Kidney tubule cell (primary cell): ENCODE measurements at places on chromosomes 11 and 22.

- DNase-seq, result peak; percentile 72
Observed at GRCh38 chr22:36194971-36195370, 6.6 kb downstream of the APOL4 start.

DNA sequence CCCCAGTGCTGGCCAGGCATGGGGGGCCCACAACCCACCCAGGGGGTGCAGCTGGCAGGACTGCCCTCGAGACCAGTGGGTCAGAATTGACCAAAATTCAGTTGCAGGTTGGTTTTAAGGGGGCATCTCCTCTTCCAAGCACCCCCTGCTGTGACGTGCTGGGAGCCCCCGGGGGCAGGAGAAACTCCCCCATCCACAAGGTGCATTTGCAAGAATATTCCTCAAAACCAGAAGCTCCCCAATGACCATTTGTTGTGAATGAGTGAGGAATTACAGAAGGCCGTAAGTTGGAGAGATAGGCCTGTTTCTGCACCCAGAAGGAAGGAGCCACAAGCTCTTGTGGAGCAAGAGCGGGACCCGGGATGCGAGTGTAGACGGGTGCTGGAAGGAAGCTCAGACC, 414.5 kb downstream of the BRD1 start:
- no peak for DNase-seq

- peak; percentile 42 for DNase-seq
Observed at GRCh38 chr11:45270946-45271716, 15.0 kb downstream of the SYT13 start.

DNA sequence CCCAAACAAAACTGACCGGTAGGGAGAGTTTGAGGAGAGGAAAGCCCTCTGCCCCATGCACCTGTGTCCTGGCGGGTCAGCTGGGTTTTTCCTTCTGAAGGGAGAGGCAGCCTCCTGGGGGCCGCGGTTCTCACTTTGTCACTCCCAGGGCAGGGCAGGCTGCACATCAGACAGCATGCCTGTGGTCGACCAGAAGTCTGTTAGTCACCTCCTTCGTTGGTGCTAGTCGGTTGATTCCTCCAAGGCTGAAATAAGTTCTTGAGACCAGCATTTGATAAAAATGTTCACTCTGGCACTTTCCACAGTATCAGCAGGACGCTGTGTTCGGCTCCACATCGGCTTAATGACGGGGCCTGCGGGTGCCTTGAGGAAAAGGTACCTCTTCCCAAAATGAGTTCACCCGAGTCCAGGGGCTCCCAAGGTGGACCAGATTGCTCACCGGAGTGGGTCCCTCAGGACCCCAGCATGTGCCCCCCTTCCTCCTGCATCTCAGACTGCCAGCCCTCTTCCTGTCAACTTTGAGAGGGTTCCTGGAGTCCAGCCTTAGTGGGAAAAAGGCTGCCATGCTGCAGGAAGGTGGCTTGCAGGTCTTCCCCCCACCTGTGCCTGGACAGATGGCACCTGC, 373.7 kb upstream of the B3GAT1 start:
- DNase-seq, result no peak

DNA sequence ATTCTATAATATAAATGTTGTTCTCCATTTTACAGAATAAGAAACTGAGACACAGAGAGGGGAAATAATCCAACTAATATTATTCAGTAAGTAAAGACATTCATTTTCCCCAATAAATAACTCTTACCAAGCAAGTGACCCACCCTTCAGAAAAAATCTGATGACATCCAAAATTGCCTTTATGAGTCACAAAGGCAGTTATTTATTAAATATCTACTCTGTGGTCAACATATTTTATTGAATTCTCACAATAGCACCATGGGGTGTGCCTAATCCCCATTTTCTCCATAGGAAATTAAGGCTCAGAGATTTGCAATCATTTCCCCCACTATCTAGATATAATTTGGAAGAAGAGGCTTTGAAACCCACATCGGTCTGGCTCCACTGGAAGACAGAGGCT, 161.5 kb upstream of the ISX start:
- DNase-seq, result peak; percentile 46

GRCh38 chr11:118889797-118890196, 6.1 kb downstream of the CXCR5 start:
- peak; percentile 57 for DNase-seq

DNA sequence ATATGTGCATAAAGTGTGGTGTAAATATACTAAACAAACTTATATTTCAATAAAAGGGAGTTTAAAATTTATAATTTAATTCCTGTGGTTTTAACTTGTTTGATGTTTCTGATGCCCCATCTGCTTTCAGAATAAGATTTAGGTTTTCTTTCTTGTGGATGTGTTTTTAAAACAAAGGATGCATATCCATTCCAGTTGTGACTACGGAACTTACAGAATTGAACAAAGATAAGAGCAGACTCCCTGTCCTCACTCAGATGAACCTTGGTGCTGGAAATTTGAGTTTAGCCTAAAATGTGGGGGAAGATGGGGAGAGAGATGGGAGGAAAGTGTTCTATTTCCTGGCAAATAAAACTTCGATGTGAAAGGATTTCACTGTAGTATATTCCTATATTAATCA, 2.5 kb downstream of the FJX1 start:
- no peak for DNase-seq

GRCh38 chr11:14041040-14041439, 78.5 kb downstream of the SPON1 start:
- no peak for DNase-seq

DNA sequence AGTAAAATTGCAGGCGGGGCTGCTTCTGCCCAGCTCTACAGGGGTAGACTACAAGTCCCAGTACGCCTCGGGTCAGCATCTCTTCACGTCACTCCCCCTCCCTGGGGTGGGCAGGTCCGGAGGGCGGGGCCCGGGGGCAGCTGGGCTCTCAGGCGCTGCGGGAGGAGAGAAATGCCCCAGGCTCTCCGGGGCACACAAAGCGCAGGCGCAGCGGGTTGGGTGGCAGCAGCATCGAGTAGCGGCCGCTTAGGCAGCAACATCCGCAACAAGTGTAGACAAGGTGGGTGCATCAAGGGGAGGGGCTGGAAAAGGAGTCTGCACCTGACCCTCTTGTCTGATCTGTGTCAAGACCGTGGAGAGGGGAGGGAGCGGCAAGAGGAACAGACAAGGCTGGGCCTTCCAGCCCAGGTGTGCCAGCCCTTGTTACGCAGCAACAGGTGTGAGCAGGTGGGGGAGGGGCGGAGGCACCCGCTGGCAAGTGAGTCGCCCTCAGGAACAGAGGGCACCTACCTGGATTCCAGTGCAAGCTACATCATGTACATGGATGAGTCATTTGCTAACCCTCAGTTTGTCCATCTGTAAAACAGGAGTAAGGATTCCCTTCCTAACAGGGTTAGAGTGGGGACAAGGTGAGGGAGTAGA, 1.2 kb downstream of the PLEKHB1 start:
- DNase-seq, result peak; percentile 89

- DNase-seq, result no peak
Observed at GRCh38 chr11:120746376-120746775, 234.8 kb downstream of the GRIK4 start.

- DNase-seq, result no peak
Observed at GRCh38 chr11:2235588-2236326, 34.6 kb downstream of the ASCL2 start.

- peak; percentile 25 for DNase-seq
Observed at GRCh38 chr11:75087319-75088305, 9.1 kb downstream of the OR2AT4 start.

GRCh38 chr11:97143463-97143862, 753.6 kb downstream of the JRKL start:
- DNase-seq, result no peak

DNA sequence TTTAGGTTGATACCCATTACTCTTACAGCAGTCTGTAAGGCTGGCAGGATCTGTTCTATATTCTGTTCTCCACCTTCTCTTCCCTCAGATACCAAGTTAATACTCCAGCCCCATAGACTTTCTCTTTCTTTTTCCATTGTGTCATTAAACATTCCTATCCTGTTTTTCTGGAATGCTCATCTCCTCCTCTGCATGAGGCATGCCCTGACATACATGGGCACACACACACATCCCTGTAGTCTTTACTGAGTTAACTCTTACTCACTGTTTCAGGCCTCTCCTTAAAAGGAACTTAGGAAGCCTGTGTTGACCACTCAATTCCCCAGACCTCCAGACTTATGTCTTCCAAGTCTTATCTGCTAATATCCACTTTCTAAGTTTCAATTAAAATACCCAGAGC, 476.8 kb downstream of the METTL15 start:
- DNase-seq, result peak; percentile 80

DNA sequence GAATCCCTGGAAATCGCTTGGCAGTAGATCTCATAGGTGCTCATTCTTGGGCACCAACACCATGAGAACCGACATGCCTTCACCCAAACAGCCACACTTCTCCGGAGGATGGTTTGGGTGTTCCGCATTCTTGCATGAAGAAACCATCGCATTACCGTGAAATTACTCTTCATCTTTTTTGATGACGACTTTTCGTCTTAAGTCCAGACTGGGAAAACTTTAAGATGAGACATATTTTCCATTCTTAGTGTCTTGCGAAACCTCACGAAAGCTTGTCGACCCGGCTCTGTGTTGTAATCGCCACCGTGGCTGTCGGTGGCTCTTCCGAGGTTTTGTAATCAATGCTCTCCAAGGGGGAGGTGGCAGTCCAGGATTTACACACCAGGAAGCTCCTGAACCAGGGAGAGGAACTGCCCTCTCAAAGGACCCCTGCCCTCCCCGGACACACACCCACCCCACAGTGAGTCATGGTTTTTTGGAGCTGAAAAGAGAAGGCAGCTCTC, 1.7 kb downstream of the TOM1 start:
- DNase-seq, result peak; percentile 56

- no peak for DNase-seq
Observed at GRCh38 chr22:47612311-47612910, 850.0 kb downstream of the TBC1D22A start.

- DNase-seq, result no peak
Observed at GRCh38 chr22:20428496-20429253, 8.9 kb downstream of the SCARF2 start.

- DNase-seq, result peak; percentile 74
Observed at GRCh38 chr11:11607772-11608171, 14.0 kb downstream of the GALNT18 start.

DNA sequence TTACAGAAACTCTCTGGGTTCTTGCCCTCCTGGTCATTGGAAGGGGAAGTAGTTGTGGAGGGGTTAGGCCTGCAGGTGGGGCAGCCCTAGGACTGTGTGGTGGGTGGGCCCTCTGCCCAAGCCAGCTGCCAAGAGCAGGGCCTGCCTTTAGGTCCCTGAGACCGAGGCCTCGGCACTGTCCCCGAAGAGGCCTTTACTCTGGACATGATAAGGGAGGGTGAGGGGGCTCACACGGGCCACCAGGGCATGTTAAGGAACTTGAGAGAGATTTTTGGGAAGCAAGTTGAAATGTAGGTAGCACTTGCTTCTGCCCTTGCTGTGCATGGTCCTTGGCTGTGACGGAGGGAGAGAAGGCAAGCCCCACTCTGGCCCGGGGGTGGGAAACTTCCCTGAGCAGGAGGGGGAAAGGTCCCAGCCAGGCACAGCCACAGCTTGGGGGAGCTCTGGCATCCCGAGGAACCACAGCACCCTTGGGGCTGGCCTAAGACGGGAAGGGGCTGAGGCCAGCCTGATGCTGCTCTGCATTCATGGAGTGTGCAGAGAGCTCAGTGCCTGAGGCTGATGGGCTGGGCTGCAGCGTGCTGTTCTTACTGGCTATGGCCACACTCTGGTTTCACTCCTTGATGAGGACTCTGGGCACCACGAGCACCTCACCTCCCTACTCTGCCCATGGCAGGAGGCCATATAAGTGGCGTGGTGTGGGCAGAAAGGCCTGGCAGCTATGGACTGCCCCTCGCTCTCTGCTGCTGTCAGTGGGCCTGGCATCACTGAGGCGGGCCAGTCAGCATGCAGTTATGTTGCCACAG, 7.8 kb upstream of the RANBP1 start:
- no peak for DNase-seq

DNA sequence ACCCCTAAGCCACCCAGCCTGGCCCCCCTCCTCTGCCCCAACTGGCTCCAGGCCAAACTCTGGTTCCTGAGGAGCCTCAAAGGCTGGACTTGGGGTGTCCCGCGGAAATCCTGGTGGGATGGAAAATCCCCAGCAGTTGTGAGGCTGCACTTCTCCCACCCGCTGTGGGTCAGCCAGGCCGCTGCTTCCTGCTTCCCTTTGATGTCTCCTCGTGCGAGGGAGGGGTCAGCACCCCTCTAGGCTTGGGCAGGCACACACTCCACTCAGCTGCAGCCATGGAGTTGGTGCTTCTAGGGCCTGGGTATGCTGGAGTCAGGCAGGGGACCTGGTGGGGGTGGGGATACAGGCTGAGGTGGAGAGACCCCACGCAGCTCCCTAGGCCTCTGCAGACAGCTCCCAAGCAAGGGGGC, 12.0 kb downstream of the KCNQ1OT1 start:
- no peak for DNase-seq

DNA sequence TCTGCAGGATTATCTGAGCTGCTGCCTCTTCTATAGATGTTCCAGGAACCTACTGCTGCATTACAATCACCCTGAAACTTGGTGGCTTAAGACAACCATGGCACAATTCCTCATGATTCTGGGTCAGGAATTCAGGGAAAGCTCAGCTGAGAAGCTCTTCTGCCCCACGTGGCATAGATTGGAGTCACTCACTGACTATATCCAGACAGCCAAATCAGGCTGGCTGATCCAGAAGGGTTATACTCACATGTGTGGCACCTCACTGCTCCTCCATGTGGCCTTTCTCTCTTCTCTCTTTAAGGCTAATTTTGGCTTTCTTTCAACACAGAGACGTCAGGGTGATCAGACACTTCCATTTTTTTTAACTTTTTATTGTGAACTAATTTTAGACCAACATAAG, 125.5 kb downstream of the BBOX1 start:
- DNase-seq, result no peak
